ENCODE measurements at places on chromosomes 3 and 15.

DNA sequence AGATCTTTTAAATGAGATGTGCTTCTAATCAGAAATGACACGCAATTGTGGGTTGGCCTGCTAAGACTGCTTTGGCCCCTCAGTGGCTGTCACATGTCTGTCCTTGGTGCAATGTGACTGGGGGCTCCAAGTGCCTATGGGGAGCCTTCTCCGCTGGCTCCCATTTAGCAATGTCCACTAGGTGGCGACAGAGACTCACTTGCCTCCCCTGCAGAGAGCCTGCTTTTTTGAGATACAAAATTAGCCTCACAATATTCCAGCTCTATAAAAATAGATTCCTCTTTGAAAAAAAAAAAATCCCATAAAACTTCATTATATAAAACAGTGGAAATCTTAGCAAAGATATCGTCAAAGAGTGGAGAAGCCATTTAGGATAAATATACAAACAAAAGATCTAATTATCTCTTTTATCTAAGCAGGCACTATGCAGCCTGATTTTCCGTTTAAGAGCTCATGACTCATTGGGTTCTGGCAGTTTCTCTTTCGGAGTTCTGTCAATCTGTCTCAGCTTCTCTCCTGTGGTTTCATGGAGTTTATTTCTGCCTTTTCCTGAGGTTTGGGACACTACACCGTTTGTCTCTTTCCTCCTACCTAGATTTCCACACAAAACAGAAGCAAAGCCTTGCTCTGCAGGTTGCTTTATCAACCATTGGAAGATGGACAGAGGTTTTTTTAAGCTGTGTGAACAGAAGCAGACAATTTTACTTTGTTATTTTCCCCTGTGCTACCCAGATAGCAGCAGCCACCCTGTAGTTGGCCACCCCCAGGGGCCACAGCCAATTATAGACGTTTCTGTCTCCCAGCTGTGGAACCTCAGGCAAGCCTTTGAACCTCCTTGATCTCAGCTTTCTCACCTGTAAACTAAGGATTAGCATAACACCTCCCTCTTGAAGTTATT is 68.4 kb upstream of the TNFAIP8L3 start:
- peak; percentile 64 for DNase-seq

GRCh38 chr3:155919728-155920127 is 49.3 kb downstream of the GMPS start:
- DNase-seq = no peak

DNA sequence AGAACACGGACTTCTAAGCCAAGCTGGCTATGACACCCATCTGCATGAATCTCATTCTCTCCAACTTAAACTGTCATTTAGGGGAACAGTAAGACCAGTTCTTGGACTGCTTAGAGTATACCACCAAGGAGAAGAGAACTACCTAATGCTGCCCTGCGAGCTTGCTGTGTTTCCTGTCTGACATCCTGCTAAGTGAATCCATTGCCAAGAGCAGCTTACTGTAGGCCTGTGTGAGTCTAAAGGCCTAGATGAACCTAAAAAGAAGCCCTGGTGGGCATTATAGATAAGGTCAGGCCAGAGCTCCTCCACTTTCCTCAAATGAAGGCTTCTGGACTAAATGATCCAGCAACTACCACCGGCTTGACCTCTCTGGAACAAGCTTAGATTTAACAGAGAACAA is 15.0 kb downstream of the LZTFL1 start:
- no peak for DNase-seq

GRCh38 chr15:25059698-25060471 is 105.1 kb downstream of the SNRPN start:
- no peak for DNase-seq

DNA sequence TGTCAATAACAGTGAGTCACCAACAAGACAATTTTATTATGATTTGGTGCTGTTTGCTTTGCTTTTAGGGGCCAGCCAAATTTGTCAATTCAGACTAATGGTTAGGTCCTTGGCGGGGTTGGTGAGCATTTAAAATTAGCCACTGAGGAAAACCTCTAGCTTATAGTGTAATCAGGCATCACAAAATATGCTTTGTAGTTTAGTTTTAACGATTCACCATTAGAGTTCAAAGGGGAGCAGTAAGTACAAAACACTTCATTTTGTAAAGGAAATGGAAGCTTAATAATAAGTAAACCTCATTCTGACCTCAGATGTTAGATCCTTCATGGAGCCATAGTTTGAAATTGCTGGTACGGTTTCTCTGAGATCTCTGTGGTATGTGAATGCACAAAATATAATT is 218.4 kb upstream of the GOLIM4 start:
- no peak for DNase-seq

GRCh38 chr3:146464005-146464595 is 5.3 kb downstream of the PLSCR2 start:
- no peak for DNase-seq

GRCh38 chr3:137588871-137589270 is 175.2 kb upstream of the SOX14 start:
- no peak for DNase-seq

DNA sequence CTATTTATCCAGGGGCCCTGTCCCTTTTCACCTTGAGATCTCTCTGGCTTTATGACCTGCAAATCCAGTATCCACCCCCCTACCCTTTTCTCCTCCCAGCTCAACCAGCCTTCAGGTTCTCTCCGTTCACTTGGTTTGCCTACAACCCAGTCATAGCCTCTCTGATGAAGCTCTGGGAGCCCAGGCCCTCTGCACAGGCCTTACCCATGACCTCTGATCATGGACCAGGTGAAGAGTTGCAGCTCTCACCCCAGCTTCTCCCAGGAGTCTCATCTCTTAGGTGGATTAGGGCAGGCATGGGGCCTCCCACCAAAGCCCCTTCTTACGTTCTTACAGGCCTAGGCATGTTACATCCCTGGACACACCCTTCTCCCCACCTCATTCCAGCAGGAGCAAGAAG is 59.8 kb downstream of the EXOG start:
- DNase-seq = no peak

DNA sequence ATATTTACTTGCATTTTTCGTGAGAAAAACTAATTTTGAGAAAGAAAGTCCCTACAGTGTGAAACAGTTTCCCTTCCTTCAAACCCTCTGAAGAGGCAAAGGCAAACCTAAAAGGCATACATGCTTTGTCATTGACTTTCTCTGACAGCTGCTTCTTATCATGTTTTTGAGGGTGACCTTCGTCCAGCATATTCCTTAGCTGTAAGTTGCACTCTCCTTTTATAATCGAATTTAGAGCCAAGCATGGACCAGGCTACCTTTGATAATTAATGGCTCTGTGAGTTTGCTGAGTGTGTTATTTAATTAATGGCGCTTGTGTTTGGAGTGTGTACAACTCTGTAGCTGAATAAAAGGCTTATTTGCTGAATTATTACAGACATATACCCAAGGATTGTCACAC is 684.2 kb upstream of the CFAP20DC start:
- no peak for DNase-seq

- DNase-seq = no peak
Measured at GRCh38 chr3:98034486-98034885, 629 bp downstream of the GABRR3 start.

DNA sequence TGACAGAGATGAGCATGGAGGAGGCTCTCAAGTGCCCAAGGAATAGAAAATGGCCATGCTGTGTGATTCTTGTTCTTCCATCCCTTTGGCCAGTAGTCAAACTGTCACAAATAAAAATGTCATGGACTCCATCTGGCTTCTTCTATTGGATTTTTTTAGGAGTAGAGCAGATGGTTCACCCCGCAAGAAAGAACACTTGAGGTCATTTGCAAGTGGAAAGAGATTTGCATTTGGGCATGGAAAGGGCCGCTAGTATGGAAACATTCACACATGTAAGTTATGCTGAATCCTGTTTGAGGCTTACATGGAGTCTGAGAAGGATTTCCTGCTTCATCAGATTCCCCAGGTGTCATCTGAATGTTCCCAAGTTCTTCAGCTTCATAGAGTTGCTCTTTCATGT is 53.1 kb upstream of the CFAP161 start:
- no peak for DNase-seq

DNA sequence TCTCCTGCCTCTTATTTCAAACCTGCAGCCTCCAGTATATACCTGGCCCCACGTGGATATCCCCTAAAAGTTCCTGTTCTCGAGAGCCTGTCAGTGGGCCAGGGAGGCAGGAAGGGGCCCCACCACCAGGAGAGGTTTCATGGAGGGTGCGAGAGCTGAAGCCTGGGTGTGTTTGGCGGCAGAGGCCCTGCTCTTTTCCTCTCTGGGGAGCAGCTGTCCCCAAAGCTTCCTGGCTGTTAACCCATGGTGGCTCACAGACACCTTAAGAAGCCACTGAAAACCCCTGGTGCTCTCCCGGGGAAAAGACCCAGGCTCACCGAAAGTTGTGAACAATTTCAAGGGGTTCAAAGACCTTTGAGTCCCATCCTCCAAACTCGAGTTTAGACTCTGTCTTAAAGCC is 1.1 kb downstream of the PRRT3 start:
- peak; percentile 33 for DNase-seq

DNA sequence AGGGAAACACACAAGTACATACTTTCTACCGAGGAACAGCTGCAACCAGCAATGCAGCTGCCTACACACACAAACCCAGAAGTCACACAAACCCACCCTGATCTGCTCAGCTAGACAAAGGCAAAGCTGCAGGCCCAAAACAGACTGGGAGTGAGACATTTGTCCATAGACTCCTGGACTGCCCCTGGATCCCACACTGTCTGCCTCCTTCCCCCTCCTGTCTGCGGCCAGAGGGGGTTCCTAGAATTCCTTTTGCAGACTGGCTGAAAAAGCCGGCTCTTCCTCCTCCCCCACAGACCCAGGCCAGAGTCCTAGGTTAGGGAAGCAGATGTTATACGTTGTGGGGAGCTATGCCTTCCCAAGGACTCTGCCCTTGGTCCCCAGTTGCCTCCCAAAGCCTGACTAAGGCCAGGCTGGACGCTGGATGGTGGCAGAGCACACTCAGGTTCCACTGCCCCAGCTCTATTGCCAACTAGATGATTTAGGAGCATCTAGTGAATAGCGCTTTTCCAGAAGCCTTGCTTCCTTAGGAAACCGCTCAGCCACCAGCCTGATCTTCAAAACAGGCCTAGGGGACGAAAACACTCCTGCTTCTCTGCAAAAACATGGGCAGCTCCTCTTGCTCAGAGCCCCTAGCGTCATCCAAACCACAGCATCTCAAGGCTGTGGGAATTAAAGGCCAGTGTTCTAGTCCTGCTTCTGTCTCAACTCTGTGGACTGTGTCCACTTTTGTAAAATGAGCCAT is 37.4 kb upstream of the CILP start:
- no peak for DNase-seq

- peak; percentile 23 for DNase-seq
Measured at GRCh38 chr3:192675958-192676649, 51.2 kb downstream of the FGF12 start.
